ENCODE measurements at places on chromosomes 1 and 21.

- DNase-seq, result no peak
These were observed 46.9 kb upstream of the PUM1 start for GRCh38 chr1:31112266-31112935.

- no peak for DNase-seq
These were observed 63.1 kb downstream of the CDC14A start for GRCh38 chr1:100415498-100415778.

- no peak for DNase-seq
These were observed 69.2 kb upstream of the RGS2 start for GRCh38 chr1:192739476-192740184.

- DNase-seq, result no peak
These were observed 48.5 kb upstream of the RC3H1 start for GRCh38 chr1:174070614-174071013.

- DNase-seq, result no peak
These were observed 159.4 kb downstream of the DHRS3 start for GRCh38 chr1:12458571-12458970.

- DNase-seq, result no peak
These were observed 16.9 kb upstream of the KIAA0040 start for GRCh38 chr1:175209493-175209921.

- DNase-seq, result no peak
These were observed 787 bp downstream of the JAK1 start for GRCh38 chr1:64965366-64966157.

GRCh38 chr1:67433837-67434236 lies 3.6 kb upstream of the SERBP1 start:
- DNase-seq, result no peak

DNA sequence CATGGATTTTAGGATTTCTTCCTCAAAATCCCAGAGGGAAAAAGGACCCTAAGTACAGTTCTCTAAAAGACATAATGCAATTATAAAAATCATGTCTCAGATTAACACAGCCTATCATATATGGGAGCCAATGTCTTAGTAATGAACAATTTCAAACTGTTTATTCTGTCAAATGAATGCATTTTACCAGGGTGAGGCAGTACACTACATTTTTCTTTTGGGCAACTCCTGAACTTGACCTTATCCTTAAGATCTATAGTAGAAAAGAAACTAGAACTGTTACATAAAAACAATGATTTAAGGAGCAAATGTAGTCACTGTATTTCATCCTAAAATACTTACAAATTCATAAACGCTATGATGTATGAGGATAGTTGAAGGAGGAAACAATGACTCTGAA lies 226.3 kb upstream of the B3GALT2 start:
- no peak for DNase-seq

DNA sequence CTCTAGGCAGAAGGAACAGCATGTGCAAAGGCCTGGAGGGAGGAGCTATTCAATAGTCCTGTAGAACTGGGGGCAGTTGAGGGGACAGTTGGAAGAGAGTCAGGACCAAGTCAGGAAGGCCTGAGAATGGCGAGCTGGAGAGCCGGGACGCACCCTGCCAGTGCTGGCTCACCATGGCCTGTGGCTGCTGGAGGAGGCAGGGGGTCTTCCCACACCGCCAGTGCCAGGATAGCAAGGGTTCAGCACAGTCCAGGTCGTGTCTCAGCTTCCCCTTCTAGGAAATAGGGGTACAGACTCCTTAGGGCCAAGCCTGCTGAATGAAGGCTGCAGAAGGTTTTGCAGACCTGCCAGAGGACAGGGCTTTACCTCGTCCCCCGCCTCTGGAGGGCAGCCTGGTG lies 7.3 kb downstream of the PODN start:
- no peak for DNase-seq

DNA sequence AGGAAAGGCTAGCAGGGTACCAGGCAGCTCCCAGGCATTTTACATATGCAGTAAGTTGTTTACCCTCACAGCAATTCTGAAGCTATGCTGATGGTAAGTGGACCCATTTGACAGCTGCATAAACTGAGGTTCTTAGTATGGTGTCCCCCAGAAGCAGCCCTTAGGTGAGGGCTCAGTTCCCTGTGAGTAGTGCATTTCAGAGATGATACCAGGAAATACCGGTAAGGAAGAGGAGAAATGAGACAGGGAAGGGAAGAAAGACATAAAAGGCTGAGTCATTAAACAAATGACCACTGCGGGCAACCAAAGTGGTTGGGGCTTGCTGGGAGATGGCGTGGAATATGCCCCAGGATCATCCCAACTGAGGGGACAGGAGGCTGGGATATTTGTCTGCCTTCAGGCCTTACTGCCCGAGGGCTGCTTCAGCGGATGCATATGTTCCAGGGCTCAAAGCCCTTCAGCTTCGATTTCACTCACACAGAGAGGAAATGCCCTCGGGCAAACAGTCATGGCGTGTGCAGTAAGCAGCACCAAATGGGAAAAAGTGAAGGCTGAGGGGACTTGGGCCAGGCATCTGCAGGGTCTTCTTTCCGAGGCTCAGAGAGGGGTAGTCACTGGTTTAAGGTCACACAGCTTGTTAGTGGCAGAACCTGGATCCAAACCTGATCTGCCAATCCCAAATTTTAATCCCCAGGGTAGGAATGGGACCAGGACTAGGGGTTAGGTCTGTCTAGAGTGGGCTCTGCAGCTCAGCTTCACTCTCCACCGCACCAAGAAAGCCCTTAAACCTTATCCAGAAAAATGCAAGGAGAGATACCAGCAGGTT lies 133.7 kb upstream of the RUNX3 start:
- no peak for DNase-seq

DNA sequence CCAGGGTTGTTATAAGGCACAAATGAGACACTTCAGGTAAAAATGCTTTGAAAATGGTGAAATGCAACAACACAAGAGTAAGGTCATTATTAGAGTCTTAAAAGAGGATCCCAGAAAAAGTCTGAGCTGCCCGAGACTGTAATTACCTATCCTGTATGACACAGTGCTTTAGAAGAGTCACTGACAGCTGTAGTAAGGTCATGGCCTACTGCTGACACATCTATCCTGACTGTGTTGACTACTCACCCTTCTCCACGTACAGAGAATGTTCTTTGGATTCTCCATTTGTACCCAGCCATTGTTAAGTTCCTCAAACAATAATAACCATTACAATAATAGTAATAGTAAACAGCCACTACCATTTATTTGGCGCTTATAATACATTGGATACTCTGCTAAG lies 104.4 kb downstream of the CACHD1 start:
- no peak for DNase-seq

- DNase-seq, result no peak
These were observed 8.7 kb downstream of the MAB21L3 start for GRCh38 chr1:116119876-116120275.

- DNase-seq, result no peak
These were observed 228.8 kb downstream of the COL11A1 start for GRCh38 chr1:102879439-102879993.

GRCh38 chr1:24872061-24872850 lies 57.8 kb downstream of the RUNX3 start:
- DNase-seq, result no peak

Measured in iPS-NIHi11 (cell line).